ENCODE measurements at places on chromosomes 5 and 9. TPM values are rescaled to one million over a fixed set of nuclear protein-coding genes. Genes with fewer than 3 reads are reported as not detected.

Gene CMYA5
- total RNA-seq, result 0.11 TPM

Gene PCDHB16
- not detected for total RNA-seq

- no peak for DNase-seq
- peaks cover 24% of the 10 kb centered on the region for H3K27me3 ChIP-seq
- peaks cover 23% of the 10 kb centered on the region for H3K4me1 ChIP-seq
- H3K36me3 ChIP-seq, result peaks cover 18% of the 10 kb centered on the region
- H3K27ac ChIP-seq, result no peak overlapping the region
- no peak overlapping the region for H3K4me3 ChIP-seq
These were observed 16.7 kb downstream of the CTNNAL1 start for GRCh38 chr9:108996643-108997042.

DNA sequence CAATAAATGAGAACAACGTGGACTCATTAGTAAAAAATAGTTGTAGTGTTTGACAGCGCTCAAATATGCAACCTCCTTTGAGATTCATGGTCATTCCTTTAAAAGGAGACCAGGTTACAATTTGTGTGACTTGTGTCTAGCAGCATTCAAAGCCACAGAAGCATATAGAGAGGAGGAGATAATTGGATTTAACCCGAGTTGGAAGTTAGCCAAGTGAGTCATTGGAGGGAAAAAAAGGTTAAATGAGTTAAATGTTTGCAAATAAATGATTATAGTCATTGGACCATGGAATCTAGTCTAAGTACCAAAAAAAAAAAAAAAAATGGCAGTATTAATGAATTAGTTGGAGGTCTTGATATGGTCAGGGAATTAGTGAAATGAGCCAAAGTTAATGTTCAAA, 90.9 kb downstream of the ITGA1 start:
- no peak for DNase-seq
- H3K27ac ChIP-seq, result no peak overlapping the region
- H3K4me1 ChIP-seq, result no peaks in the 10 kb centered on the region
- H3K36me3 ChIP-seq, result no peaks in the 10 kb centered on the region
